ENCODE measurements at places on chromosomes 5 and 9.

DNA sequence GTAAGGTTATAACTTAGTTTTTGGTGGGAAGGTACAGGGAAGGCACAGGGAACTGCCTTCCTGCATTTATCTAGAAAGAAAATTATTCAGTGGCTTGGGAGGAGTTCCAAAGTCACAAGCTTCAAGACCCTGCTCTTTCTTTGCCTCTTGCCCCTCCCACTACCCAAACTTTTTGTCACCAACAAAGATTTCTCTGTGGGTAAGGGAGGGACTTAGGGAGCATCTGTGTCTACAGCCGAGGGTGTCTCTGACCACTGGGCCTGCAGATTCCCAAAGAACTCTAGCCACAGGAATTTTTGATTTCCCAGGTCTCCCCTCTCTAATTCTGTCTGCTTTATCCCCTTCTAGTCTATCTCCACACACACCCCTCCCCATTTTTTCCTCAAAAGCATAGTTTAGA, 2.1 kb downstream of the ECSCR start:
- DNase-seq = no peak

- DNase-seq = no peak
Observed at GRCh38 chr5:147832541-147832940, 1.1 kb upstream of the SPINK1 start.

GRCh38 chr5:20028506-20028905, 40.5 kb upstream of the CDH18 start:
- peak; percentile 10 for DNase-seq

GRCh38 chr5:139190125-139190524, 8.0 kb downstream of the SIL1 start:
- peak; percentile 83 for DNase-seq

- DNase-seq = no peak
Observed at GRCh38 chr5:90982576-90982975, 400.5 kb downstream of the ARRDC3 start.

- DNase-seq = peak; percentile 88
Observed at GRCh38 chr5:137563646-137564397, 64.7 kb upstream of the SPOCK1 start.

- no peak for DNase-seq
Observed at GRCh38 chr5:176697934-176698538, 50.8 kb downstream of the TSPAN17 start.

- peak; percentile 54 for DNase-seq
Observed at GRCh38 chr9:35658968-35659220, 802 bp downstream of the CCDC107 start.

DNA sequence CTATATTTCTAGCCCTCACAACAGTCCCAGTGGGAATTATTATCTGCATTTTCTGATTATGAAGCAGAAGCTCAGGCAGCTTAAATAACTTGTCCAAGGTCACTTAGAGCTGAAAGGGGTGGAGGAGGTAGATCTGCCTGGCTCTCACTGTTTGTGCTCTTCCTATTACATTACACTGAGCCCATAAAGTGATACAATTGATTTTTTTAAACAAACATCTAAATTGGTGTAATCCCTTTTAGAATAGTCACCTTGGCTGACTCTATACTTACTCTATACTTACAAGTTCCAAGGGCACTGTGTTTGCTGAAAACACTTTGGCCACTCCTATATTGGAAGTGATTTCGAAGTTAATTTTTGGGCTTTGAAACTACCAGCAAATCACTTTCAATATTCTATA, 144.7 kb downstream of the APBA1 start:
- DNase-seq = no peak

- DNase-seq = no peak
Observed at GRCh38 chr9:130839132-130840111, 4.4 kb downstream of the ABL1 start.

GRCh38 chr5:378301-378891, 56.9 kb downstream of the AHRR start:
- DNase-seq = no peak

GRCh38 chr5:95155888-95156287, 129.0 kb downstream of the MCTP1 start:
- no peak for DNase-seq

- DNase-seq = peak; percentile 1
Observed at GRCh38 chr5:147782110-147783028, at the start of gene JAKMIP2. Gene JAKMIP2 (minus strand): TSS chr5:147782728. CDS start chr5:147671806, 110,922 bp downstream.

DNA sequence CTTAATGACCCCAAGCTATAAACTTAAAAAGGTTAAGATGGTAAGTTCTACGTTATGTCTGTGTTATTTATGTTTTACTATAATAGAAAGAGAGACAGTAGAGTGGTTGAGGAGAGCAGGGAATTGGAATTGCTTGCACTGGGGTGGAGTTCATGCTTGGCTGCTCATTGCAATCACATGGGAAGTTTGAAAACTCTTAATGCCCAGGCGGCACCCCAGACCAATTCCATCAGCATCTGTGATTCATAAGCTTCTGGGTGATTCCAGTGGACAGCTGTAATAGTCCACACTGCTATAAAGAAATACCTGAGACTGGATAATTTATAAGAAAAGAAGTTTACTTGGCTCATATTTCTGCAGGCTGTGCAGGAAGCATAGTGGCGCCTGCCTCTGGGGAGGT, 323.9 kb upstream of the MSX2 start:
- no peak for DNase-seq

- peak; percentile 77 for DNase-seq
Observed at GRCh38 chr5:55004729-55005128, 19.3 kb upstream of the GZMK start.

GRCh38 chr5:107023732-107024131, 647.0 kb downstream of the EFNA5 start:
- peak; percentile 12 for DNase-seq

DNA sequence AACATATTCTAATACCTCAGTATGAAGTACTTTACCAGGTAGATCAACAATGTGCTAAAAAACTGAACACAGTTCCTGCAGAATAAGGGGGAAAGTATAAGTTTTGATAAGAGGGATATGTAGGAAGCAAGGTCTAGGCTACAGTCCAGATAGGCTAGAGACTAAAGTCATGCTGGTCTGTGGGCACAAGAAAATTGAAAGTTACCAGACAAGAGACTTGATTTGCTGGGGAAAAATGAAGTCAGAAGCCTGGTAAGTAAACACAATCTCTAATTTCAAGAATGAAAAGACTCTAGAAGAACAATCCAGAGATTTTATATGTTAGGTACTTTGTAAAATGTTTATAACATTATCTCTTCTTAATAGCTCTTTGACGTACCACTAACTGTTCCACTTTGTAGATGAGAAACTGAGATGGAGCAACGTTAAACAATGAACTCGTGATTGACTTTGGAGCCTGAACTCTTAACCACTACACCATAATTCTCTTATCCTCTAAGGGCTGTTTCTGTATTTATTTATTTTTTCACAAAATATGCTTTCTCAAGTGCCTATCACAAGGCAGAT, 19.5 kb downstream of the ADAMTS6 start:
- no peak for DNase-seq

GRCh38 chr5:169158764-169159163, 142.2 kb downstream of the SLIT3 start:
- DNase-seq = no peak

DNA sequence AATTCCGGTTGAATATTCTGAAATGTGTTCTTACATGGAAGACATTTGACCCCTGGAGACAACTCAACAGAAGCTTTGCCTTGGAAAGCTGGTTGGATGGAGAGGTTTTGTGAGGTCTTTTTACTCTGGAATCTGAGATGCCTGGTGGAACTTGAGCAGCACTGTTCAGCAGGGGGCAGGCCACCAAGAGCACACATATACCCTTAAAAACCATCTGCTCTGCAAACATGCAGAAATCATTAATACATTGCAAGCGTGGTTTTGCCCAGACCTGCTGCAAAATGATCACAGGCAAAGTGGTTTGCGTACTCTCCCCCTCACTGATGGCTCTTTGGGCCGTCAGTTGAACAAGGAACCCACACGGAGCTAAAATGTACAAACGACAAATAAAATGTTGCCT, 32.8 kb upstream of the DAP start:
- DNase-seq = no peak

- DNase-seq = no peak
Observed at GRCh38 chr5:150197476-150197875, 7.6 kb downstream of the SLC6A7 start.

GRCh38 chr5:36359267-36359666, 57.6 kb upstream of the RANBP3L start:
- no peak for DNase-seq

DNA sequence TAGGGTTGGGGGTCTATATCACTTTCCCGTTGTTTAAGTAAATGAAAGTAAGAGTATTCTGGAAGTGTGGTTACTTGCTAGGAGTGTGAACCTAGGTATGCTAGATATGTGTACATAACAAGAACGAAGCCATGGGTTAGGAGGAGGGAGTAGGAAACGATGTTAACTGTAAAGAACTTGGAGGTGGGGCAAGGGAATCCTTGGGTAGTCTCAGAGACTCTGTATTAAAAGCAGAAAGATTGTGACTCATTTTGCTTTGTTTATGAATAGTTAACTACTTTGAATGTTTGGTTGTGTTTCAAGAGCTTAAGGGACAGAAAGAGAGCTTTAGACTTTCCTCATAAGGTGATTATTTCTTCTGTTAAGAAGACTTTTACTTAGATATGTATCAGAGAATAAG, 59.9 kb downstream of the TMEM252 start:
- DNase-seq = no peak

GRCh38 chr5:119470105-119470763, 17.9 kb downstream of the HSD17B4 start:
- DNase-seq = no peak

GRCh38 chr9:101167490-101168134, 139.1 kb downstream of the PLPPR1 start:
- DNase-seq = no peak

DNA sequence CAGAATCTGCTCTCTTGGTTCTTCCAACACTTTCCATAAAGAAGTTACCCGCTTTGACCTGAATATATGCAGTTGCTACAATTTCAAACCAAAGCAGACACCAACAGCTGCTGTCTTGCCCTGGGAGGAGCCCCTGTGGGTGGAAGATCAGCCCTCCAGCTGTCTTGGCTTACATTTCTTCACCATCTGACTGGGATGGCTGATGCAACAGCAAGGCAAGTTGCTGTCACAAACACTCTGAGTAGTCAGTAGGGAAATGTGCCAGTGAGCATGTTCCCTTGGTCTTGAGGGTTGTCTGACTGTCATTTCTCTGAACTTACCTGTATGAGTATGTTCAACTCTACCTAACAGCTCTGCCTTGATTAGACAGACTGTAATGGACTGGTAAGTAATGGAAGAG, 152.9 kb downstream of the SGCD start:
- peak; percentile 89 for DNase-seq

GRCh38 chr9:113995963-113996362, 82.1 kb downstream of the AMBP start:
- no peak for DNase-seq

GRCh38 chr5:20678814-20679298, 690.9 kb upstream of the CDH18 start:
- peak; percentile 88 for DNase-seq

- peak; percentile 36 for DNase-seq
Observed at GRCh38 chr5:36734422-36734821, 128.0 kb downstream of the SLC1A3 start.

GRCh38 chr9:101778332-101778731, 39.9 kb upstream of the GRIN3A start:
- DNase-seq = no peak
